ENCODE measurements at places on chromosomes 6 and 20. TPM values are rescaled to one million over a fixed set of nuclear protein-coding genes. Genes with fewer than 3 reads are reported as not detected.
A peak's percentile ranks its signal among the peaks of the same experiment; 100 is the strongest.

SIRPB2 gene
- total RNA-seq: 1.2 TPM

FAM110A gene
- total RNA-seq: 2.8 TPM

RAET1E gene
- 6.2 TPM for total RNA-seq

DNA sequence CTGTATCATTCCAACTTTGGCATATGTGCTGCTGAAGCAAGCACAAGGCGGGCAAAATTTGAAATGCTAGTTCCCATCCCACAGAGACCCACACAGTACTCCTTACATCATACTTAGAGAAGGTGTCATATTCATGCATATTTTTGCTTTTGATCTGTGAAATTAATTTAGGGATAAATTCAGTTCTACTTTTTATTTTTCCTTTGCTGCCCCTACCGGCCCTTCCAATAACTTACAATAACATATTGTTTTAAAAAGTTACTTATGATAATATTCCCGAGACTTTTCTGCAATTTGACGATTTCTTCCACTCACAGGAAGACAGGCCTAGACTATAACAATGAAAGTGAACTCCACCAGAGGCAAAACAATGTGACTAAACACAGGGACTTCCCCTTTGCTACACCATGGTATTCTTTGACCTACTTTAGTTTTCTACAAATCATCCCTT is 35.0 kb downstream of the SESN1 start:
- H3K4me3 ChIP-seq: peak overlapping the region; percentile 41
- no peak for DNase-seq
- H3K4me1 ChIP-seq: peaks cover 62% of the 10 kb centered on the region
- no peaks in the 10 kb centered on the region for H3K36me3 ChIP-seq
- H3K27ac ChIP-seq: peak overlapping the region; percentile 77

DNA sequence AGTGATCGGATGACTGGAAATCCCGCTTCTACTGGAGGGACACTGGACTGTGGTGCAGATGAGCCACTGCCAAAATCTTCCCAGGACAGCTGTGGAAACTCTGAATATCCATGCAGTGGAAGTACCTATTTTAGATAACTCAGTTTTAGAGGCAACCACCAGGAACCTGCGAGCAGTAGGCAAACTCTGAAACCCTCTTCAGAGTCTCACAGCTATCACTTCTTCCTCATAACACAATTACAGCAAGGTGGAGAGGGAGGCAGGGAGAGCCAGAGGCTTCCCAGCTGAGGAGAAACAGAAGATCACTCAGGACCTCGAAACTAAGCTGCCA is 322.8 kb upstream of the NT5E start:
- DNase-seq: no peak
- no peak overlapping the region for H3K4me3 ChIP-seq
- H3K27me3 ChIP-seq: no peaks in the 10 kb centered on the region
- H3K36me3 ChIP-seq: no peaks in the 10 kb centered on the region
- H3K4me1 ChIP-seq: no peaks in the 10 kb centered on the region

GRCh38 chr6:135382182-135382628 is 115.3 kb downstream of the AHI1 start:
- H3K27me3 ChIP-seq: no peaks in the 10 kb centered on the region
- H3K36me3 ChIP-seq: no peaks in the 10 kb centered on the region
- no peak overlapping the region for H3K27ac ChIP-seq
- H3K4me3 ChIP-seq: no peak overlapping the region
- no peak for DNase-seq

- no peaks in the 10 kb centered on the region for H3K27me3 ChIP-seq
- no peaks in the 10 kb centered on the region for H3K4me1 ChIP-seq
- no peaks in the 10 kb centered on the region for H3K36me3 ChIP-seq
- H3K27ac ChIP-seq: no peak overlapping the region
Measured at GRCh38 chr6:14022673-14023072, 94.9 kb upstream of the CD83 start.

DNA sequence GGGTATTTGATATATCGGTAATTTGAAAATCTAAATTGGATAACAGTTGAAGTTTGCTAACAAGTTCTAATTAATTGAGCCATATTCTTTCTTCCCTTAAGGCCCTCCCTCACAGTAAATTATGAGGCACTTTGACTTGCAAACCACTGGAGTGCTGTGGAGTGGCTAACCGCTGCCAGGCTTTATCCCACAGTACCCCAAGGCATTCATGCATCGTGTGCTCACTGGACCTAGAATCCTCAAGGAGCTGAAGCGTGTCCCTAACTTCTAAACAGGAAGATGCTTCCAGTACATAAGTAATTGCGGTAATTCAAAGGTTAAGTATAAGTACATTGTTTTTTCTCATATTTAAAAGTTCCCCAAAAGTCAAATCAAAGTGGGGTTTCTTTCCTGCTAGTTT is 499.9 kb downstream of the TFAP2A start:
- no peaks in the 10 kb centered on the region for H3K36me3 ChIP-seq
- no peaks in the 10 kb centered on the region for H3K4me1 ChIP-seq
- DNase-seq: no peak

- peak; percentile 46 for DNase-seq
- no peaks in the 10 kb centered on the region for H3K4me1 ChIP-seq
- H3K4me3 ChIP-seq: no peak overlapping the region
Measured at GRCh38 chr6:163398815-163399214, 15.7 kb upstream of the QKI start.
